Activated CD8-positive, alpha-beta memory T cell treated with anti-CD3 and anti-CD28 coated beads for 4 hours (primary cell): ENCODE measurements at places on chromosomes 2 and 18.

DNA sequence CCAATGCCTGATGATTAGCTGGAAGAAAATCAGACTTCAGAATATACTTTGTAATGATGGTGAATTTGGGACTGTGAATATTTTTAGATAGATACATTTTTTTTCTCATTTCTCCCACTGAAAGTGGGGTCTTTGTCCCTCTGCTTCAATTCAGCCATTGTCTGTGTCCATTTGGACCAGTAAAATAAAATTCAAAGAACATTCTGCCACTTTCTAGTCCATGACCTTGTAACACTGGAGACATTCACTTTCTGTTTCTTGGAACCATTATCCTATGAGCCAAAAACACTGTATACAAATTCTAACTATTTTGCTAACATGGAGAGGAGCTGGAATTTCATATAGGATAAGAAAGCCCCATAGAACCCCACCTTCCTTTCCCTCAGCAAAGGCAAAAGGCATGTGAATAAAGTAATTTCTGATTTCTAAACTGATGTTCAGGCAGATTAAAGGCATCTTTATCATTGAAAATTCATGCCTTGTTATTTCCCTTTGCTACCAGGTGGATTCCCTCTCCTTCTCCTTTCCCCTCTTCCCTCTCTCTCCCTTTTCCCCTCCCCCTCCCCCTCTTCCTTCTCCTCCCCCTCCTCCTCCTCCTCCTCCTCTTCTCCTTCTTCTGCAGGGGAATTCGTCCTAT, 2010.4 kb upstream of the LRRTM1 start:
- no peak for DNase-seq

DNA sequence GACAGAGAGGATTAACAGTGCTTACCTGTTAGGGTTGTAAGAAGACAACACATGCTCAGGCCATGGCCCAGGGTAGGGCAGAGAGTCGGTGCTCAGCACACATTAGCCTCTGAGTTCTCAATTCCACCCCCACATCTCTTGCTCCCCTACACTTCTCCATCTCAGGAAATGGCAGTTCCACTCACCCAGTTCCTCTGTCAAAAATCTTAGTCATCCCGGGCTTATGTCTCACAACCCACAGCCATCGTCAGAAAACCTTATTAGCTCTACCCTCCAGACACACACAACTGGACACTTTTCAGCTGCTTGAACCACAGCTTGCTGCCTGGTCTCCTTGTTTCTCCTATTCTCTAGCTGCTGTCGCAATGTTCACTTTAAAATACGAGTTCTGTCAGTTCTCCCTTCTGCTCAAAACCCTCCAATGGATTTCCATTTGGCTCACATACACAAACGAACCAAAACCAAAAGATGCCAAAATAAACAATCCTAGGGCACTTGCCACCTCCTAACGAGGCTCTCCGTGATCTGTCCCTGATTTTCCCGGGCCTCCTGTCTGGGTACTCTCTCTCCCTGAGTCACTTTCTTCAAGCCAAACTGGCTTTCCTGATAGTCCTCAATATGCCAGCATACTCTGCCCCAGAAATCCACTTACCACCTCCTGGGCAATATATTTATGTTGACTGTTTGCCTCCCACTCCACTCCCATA, 89.7 kb downstream of the KCTD1 start:
- no peak for DNase-seq

DNA sequence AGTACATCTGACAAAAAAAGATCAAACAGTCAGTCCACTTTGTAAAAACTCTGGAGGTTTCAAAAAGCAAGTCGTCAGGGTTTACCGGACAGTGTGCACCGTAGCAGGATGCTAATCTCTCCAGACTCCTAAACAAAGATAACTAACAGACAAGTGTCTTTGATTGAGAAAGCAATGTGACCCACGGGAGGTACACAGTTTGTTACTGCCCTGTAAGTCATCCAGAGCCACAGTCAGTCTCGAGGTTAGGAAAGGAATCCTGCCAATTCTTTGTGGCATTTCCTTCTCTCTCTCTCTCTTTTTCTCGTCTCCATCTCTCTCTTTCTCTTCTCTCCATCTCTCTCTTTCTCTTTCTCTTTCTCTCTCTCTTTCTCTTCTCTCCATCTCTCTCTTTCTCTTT, 42.8 kb downstream of the LRRTM4 start:
- DNase-seq: no peak

DNA sequence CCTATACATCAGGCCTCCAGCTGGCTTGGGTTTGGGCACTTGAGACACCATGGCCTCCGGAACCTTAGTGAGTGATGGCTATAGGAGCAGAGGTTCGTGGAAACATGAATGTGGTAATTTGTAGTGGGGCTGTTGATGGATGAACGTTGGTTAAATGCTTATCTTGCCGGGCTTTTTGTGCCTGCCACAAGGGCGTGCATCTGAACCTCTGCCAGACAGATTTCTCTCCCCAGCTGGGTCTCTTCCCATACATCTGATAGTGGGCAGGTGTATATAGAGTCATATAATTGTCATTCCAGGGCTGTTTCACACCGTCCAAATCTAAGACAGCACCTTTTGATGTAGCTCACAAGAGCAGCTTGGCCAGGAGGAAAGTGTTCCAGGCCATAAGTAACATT, 14.7 kb downstream of the LAMA3 start:
- DNase-seq: no peak

GRCh38 chr2:26681656-26682055, 10.9 kb upstream of the KCNK3 start:
- DNase-seq: no peak

- no peak for DNase-seq
Measured at GRCh38 chr2:215870986-215871385, 142.4 kb downstream of the MREG start.

- DNase-seq: no peak
Measured at GRCh38 chr2:28394331-28394877, 1.7 kb downstream of the FOSL2 start.

- DNase-seq: no peak
Measured at GRCh38 chr2:64283006-64283570, 138.9 kb upstream of the PELI1 start.

GRCh38 chr2:106782681-106783080, 103.3 kb downstream of the ST6GAL2 start:
- DNase-seq: no peak

DNA sequence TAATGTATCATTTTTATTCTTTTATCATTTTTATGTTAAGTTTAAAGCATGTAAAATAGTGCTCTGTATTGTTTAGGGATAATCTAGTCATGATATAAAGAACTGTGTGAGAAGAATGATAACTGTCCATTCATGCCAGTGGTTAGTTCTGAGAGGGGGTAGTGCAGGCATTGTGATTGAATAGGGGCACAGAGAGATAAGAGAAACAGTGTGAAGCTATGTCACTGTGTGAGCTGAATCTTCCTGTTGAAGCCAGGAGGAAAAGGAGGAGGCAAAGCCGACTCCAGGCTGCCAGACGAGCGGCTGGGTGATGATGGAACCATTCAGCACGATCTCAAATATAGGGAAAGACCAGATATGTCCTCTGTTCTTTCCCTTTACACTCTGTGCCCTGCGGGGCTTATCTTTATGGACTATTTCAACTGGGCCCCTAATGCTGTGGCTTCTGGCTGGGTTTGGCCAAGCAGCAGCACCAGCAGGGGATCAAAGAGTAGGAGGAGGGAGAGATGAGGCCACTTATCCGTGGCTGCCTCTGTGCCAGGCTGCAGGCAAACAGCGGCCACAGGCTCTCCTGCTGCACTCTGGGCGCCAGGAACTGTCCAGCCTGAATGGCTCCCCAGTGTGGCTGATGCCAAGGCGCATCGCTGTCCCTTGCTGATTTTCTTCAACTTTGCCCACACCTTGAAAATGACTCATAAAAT, 128.0 kb downstream of the SPP2 start:
- no peak for DNase-seq

GRCh38 chr2:65452150-65452895, 19.9 kb upstream of the SPRED2 start:
- no peak for DNase-seq

GRCh38 chr2:52475590-52475989, 1292.0 kb upstream of the CHAC2 start:
- DNase-seq: no peak

DNA sequence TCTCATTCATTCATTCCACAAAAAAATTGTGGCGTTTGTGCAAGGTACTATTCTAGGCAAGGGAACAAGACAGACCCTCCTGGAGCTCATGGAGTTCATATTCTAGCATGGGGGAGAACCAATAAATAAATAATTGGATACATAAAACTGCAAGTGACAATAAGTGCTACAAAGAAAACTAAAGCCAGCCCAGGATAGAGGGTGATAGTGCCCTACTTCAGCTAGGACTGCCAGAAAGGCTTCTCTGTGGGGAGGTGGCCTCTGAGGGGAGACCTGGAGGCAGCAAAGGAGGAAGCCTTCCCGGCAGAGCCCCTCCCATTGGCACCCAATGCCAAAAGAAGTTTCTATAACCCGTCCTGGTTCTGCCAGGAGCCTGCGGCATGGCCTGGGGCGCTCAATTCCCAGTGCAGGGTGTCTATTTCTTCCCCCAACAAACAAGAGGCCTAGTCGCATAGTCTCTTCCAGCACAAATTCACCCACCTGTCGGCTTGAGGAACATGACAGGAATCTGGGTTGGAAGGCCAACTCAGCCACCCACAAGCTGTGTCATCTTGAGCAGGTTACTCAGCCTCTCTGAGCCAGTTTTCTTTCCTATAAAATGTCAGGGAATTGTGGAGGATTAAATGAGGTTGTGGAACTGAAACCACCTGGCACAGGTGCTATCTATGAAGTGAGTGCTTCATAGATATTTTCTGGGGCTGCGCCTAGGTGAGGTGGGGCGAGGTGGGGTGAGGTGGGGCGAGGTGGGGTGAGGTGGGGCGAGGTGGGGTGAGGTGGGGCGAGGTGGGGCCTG, 94.3 kb downstream of the ZFP36L2 start:
- no peak for DNase-seq

DNA sequence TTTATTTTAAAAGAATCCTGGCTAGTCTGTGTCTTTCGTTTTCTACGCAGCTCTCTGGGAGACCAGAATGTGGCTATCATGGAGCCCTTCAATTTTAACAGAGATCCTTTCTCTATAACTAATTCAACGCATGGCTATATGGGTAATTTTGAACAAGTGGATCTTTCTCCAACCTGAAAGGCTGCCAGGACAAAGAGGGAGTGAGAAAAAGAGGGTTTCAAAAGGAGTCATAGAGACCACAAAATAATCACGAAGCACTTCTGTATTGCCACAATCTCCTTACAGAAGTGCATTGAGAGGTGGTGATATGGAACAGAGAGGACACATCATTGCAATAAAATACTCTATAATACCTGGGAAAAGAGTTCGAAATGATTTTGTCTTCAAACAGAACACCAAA, 21.7 kb upstream of the CDH2 start:
- no peak for DNase-seq

DNA sequence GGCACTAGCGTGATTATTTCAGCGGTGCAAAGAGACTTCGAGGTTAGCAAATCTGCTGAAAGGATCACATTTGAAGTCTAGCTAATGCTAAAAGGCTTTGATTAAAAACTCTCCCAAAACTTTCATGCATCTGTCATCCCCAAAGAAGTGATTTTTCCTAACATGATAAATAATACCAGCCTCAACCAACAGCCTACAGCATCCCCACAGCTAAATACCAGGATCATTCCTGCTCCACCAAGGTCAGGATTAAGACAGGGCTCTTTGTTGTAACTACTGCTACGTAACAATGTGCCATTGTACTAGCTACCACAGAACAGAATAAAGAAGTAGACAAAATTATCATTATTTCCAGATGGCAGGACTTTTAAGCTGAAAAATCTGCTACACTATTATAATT, 1.6 kb downstream of the OR6B3 start:
- no peak for DNase-seq
